C1 segment of cervical spinal cord (tissue), 14 donors: ENCODE measurements at places on chromosomes 12 and 14.

DNA sequence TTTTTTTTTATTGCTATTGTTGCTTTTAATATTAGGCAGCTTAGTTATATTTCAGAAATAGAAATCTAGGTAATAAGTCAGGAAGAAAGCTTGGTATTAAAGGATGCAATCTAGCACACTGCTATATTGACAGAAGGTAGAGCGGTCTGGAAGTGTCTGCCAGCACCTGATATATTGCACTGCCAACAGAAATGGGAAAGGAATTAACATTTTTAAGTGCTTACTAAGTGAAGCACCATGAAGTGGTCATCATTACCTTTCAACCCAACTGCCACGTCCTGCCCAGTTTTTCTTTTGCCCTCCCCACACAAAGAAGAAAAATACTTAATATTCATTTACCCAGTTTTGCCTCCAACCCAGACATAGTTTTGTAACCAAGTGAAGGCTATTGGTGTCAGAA is 163.5 kb downstream of the KITLG start:
- DNase-seq: no peak

GRCh38 chr14:94522115-94522724 is 13.0 kb upstream of the SERPINA12 start:
- DNase-seq: no peak

DNA sequence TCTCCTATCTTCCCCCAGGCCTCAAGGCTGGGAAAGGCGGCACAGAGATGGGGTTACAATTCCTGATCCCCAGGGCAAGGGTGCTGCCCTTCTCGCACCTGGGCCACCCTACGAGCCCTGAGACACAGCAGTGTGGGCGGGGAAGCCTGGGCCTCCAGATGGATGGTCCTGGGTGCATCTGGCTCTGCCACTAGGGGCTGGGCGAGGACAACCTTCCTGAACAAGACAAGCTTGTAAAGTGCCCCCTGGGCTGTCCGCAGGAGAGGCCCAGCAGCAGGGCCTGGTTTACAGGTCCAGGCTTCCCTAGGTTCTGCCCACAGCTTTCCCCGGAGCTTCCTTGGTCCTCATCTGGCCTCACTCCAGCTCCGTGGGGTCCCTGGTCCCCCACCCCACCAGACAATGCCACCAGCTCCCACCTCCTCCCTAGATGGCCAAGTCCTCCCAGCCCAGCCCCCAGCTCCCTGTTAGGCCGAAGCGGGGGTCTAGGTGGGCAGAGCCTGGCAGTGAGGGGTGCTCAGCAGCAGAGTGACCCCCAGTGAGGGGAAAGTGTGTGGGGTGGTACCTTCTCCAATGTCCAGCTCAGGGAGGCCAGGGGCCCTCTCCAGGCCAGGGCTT is 8.9 kb downstream of the ARL6IP4 start:
- DNase-seq: no peak

DNA sequence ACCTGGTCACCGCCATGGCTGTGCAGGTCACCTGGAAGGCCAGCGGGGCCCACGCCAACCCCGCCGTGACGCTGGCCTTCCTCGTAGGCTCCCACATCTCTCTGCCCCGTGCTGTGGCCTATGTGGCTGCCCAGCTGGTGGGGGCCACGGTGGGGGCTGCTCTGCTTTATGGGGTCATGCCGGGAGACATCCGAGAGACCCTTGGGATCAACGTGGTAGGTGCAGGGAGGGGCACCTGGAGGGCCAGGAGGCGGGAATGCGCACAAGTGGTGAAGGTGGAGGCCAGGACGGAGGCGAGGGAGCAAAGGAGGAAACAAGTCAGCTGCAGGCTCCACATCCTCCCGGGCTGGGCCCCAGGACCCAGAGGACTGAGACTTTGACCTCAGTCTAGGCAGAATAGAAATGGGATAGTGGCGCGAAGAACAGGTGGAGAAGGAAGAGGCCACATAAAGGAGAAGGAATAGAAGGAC is 649 bp downstream of the AQP6 start:
- DNase-seq: no peak

DNA sequence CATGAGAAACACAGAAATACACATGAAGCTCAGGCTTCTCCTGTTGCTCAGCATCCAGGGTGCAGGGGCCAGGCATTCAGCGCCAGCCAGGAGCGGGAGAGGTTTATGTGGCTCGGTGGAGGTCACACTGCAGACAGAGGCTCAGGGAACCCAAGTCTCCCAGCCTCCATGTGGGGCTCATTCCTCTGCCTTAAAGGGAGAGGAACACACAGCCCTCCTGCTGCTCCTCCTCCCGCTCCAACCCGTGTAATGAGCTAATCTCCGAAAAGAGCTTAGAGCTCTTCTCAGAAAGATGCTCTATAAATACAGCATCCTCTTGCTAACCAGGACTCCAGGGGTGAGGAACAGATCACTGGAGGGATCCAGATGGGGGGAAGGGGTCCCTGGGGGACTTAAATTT is 28.2 kb downstream of the FGF6 start:
- DNase-seq: no peak

GRCh38 chr14:60323199-60323896 is 74.3 kb downstream of the PPM1A start:
- DNase-seq: no peak

DNA sequence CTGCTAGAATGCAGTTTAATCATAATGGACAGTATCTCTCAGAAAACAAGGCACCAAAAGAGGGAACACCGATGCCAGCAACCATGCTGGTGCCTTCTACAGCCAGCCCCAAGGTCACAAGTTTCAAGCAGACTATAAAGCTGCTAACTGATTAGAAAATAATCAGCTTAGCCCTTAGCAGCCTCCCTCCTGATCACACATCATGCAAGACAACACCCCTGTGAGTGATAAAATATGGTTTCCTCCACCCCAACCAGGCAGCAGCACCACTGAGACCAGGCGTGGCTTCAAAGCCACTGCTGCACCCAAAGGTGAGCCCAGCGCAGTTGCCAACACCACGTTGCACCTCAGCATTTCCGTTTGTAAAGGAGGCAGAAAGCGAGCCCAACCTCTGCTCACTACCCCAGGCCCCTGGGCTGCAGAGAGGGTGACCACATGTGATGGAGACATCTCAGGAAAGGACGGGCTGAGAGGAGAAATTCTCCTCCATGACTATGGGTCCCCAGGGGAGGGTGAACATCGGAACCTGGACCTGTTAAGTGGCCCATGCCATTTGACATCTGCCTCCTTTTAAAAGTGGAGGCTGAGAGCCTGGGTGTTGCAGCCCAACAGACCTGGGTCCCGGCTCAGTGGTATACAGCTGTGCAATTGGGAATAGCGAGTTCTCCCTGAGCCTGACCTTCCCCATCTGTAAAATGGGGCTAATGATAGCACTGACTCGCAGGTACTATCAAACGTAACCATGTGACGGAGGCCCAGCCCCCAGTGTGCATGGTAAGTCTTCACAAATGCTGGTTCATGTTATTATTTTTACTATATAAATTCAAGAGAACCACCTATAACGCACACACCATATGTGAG is 11.5 kb downstream of the ZFP36L1 start:
- no peak for DNase-seq

DNA sequence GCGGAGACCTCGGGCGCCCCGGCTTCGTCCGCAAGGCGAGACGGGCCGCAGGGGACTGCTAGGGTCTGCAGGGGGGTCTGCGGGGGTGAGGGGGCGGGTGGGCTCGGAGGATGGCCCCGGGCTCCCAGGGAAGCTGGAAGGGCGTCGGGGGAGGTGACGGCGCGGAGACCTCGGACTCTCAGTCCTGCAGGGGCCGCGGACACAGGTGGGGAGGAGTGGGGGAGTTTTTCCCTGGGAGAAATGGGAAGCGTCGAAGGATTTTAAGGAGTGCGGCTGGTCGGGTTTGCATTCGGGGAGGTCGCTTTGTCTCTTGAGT is 25.9 kb downstream of the ZBTB42 start:
- no peak for DNase-seq

DNA sequence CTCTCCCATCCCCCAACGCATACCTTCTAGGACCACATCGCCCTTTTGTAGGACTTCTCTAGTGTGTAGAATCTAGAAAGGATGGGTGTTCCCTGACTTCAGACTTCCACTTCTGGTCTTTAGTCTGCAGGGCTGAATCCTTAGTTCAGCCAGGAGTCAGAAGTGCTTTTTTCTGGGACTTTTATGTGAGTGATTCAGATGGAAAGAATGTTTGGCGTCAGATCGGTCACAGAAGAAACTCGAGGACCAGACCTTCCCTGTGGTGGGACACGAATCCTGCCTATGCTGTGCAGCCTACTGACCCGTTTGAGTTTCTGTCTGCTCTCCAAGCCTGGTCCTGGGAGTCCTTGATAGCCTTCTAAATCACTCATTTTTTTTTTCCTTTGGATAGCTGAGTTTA is 165.4 kb upstream of the SSTR1 start:
- no peak for DNase-seq

DNA sequence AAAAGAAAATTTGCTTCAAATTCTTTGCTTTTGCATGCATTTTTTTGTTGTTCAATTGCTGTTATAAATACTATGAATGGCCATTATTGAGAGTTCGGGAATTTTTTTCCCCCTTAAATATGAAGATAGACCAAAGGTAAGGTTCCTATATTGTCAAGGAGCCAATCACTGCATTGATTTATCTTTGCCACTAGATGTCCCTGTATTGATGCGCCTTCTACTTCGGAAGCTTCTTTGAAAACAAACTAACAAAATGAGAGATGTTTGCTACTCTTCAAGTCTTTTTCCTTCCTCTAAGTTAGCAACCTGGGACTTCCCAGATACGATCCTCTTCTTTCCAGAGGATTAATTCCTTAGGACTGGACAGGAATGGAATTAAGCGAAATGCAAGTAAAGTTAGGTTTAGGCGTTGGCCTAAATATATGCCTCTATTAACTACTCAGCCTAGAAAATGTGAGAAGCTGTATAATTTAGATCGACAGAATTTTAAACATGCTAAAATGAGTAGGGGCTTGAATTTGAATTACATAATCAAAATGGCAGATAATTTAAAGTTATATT is 318.1 kb downstream of the AEBP2 start:
- DNase-seq: no peak

GRCh38 chr14:91169951-91170350 is 56.1 kb downstream of the DGLUCY start:
- no peak for DNase-seq

DNA sequence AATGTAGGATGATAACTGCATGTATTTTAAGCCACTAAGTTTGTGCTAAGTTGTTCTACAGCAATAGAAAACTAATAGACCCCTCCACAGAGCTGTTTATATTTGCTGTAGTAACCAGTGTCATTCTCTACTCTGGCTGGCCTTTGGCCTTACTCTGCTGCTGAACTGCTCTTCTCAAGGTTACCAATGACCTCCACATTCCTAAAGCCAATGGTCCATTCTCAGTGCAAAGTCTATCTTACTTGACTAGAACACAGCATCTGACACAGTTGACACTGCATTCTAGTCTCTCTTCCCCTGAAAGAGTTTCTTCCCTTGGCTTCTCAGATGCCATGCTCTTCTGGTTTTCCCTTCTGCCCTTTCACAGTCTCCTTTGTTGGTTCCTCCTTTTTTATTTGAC is 154.8 kb upstream of the CRY1 start:
- no peak for DNase-seq

GRCh38 chr14:72154645-72155378 is 222.6 kb downstream of the RGS6 start:
- no peak for DNase-seq

- no peak for DNase-seq
Measured at GRCh38 chr14:92965281-92965680, 42.3 kb downstream of the CHGA start.

DNA sequence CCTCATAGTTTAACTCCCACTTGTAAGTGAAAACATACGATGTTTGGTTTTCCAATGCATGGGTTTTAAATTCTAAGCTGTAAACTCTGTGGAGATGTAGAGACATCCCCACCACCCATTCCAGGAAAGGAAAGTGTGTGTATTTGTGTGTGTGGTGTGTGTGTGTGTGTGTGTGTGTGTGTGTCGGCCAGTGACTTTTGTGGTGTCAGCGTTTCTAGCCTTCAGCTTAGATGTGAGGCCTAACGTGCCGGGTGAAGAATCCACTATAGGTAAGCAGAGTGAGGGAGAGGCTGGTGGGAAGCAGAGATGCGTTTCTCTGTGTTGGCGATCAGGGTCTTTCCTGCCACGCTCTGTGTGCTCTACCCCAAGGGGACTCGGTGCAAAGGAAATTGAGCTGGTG is 93.0 kb downstream of the SLC24A4 start:
- no peak for DNase-seq

- DNase-seq: no peak
Measured at GRCh38 chr14:83556746-83557453, 1973.0 kb upstream of the FLRT2 start.

DNA sequence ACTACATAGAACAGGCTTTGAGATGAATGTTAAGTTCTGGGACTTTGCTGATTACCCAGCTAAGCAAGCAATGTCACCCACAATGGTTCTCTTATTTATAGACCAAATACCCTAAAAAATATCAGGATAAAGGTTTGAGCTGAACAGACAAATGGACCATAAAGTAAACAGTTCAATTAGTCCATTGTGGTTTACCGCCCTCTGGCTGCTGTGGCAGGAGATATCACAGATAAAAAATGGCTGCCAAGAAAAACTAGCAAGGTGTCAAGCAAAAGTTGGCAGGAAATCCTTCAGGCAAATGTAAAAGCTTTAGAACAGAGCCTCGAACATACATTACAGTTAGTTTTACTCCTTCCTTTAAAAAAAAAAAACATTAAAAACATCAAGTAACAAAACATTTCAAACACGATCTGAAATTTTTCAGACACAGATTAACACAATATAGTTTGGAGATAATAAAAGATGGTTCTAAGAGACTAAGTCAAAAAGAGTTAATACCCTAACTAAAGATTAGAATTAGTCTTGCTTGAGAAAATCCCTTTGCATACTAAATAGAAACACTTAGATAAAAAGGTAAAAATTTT is 41.3 kb downstream of the MED13L start:
- DNase-seq: peak; percentile 19

DNA sequence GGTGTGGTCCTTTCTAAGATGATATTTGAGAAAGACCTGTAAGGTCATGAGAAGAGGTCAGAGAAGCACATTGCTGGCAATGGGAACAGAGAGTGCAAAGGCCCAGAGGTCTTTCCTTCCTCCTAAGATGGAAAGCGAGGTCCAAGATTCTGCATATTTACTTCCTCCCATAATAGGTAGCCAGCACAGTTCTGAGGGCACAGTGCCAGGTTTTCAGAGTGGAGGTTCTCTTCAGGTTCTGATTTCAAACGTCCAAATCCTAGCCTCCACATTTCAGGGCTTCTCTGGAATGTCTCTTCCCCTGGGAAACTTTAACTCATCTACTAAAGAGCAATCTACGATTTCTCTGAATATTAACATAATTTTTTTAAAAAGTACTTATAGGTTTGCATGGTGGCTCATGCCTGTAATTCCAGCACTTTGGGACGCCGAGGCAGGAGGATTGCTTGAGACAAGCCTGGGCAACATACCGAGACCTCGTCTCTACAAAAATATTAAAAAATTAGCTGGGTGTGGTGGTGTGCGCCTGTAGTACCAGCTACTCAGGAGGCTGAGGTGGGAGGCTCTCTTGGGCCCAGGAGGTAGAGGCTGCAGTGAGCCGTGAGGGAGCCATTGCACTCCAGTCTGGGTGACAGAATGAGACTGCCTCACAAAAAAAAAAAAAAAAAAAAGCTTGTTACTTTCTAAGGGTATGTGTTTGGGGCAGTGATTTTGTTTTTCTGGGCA is 526 bp upstream of the MRPL42 start:
- DNase-seq: no peak
